ENCODE measurements at places on chromosomes 16 and 17.

DNA sequence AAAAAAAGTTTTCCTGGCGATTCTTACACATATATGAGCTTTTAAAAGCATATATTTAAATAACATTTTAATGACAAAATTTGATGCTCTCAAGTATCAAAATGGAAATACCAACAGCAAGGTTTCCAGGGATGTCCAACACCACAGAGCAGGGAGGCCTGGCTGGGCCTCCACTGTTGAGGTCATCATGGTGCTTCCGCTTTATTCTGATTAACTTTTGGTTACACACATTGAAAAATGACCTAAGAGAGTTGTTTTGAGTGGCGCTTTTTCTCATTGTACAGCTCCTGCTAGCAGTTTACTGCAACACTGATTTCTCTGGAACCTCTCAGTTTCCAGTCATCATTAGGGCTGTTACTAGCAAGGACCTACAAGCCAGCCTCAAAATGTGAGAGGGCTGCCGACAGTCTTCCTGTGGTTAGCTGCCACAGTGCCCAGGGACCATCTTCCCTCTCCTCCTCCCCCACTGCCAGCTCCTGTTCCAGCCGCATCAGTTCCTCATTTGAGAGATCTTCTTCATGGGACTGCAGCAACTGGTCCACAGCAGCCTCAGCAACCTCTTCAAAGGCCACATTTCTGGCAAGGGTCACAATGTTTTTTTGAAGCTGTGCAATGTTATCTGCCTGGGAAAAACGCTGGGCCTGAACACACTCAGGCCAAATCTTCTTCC lies 21.3 kb downstream of the DEF8 start:
- DNase-seq = no peak

DNA sequence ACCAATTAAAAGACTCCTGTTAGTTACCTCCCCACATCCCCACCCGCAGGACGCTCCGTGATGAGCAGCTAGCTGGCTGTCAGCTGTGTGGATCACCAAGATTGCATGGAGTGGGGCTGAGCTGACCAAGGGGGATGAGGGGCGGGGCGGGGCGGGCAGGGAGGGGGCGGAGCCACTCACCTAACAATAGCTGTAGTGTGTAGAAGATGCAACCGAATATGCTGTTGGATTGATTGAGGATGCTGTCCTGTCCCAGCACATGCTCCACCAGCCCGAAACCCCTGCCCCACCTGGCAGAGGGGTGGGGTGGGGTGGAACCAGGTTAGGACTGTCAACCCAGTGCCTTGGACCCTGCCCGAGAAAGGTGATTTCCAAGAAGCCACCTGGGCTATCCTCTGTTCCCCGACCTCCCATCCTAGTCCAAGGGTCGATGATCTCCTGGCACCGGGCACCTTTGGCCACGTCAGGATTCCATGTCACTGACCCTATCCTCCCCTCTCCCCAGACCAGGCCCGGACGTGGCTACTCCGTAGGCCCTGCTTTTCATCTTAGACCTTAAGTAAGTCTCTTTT lies 1.4 kb downstream of the VKORC1 start:
- DNase-seq = no peak

- DNase-seq = no peak
These were observed 28.5 kb downstream of the ARHGAP17 start for GRCh38 chr16:24986512-24987303.

- DNase-seq = no peak
These were observed 110.5 kb downstream of the SHISA6 start for GRCh38 chr17:11351479-11351878.

DNA sequence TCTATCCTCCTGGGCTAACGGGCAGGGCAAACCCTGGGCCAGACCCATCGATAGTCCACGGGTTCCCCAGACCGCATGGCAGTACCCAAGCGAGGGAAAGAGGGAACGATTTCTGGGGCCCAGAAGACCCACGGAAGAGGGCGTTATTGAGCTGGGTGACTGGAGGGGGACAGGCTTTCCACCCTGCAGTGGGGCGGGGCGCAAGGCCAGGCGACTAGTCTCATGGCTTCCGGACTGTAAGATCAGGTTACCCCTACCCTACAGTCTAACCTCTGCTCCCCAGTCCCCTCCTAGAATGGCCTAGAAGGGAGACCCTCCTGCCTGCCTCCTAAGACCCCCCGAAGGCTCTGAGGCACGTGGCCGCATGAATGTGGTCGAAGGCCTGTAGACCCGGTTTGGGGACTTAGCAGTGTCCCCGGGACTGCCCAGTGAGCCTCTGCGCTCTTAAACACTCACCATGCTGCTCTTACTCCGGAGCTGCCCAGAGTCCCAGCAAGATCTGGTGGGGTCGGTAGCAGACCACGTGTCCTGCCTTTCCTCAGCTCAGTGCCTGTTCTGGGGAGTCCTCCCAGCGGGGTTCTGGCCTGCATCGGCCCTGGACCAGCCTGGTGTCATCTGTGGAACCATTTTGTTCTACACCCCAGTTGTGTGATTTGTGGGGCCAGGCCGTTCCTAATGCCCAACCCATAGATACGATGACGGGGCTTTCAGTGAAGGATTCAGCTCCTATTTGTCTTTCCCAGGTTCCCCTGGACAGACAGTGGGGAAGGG lies 13.2 kb upstream of the AURKB start:
- no peak for DNase-seq

DNA sequence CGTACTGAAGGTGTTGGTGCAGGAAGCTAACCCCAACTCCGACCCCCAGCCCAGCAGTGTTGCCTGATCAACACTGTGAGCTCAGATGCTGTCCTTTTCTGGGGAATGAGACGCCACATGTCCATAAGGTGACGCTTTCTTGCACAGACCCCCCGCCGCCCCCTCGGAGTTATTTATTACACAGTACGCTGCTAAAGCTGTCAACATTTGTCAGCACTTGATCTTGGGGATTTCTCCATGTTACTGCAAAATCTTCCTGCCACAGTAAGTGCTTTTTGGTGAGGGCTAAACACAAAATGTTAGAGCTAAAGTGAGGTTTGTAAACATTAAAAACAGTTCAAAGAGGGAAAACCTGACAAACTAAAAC lies 15.9 kb downstream of the CMTM3 start:
- no peak for DNase-seq

DNA sequence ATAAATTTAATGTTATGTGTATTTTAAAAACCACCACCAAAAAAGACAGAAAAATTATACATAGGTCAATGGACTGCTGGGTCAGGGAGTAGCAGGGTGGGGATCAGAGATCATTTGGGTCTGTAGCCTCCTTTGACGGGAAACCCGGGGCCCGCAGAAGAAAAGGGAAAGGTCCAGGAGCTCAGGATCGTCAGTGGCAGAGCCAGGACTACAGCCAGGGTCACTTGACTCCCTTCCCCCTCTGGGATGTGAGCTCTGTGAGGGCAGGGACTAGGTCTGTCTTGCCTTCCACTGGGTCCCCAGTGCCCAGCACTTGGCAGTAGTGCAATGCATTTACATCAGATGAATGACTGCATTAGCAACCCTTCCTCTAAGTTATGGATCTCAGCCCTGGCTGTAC lies 62.1 kb downstream of the TOM1L2 start:
- DNase-seq = no peak

GRCh38 chr16:27414788-27415431 lies 12.9 kb downstream of the IL21R start:
- DNase-seq = no peak

- no peak for DNase-seq
These were observed 16.9 kb downstream of the POLR3K start for GRCh38 chr16:36336-36984.

- no peak for DNase-seq
These were observed 41.0 kb upstream of the ZNF750 start for GRCh38 chr17:82880620-82881323.

DNA sequence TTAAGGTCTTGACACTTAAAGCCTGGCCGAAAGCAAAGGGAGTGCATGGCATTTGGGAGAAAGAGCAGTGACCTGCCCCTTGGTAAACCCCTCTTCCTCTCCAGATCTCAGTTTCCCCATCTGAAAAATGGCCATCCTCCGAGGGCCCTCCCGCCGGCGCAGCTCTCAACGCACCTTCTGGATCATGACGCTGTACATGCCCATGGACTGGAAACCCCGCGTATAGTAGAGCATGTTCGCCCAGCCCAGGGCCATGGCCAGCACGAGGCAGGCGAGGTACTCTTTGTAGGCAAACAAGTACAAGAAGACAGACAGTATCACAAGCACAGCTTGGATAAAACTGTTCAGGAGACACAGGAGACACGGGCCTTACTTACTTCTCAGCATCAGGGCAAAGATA lies 33.6 kb downstream of the TRPV3 start:
- DNase-seq = no peak

GRCh38 chr17:81404558-81405165 lies 9.4 kb downstream of the BAHCC1 start:
- DNase-seq = no peak

GRCh38 chr17:731644-732066 lies 741 bp upstream of the TLCD3A start:
- DNase-seq = no peak

DNA sequence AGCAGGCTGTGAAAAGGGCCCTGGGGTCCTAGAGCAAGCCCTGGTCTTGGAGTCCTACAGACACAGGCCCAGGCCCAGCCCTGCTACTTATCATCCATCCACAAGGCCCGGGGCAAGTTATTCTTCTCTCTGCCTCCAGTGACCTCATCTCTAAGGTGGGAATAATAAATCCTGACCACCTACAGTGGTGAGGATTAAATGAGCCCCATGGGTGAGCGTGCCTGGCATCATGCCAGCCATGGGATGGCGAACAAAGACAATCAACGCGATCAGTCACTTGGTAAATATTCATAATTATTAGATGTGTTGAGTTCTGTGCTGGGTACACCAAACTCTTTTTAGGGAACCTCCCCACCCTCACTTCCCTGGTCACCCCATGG lies 5.5 kb downstream of the KRT15 start:
- DNase-seq = no peak

DNA sequence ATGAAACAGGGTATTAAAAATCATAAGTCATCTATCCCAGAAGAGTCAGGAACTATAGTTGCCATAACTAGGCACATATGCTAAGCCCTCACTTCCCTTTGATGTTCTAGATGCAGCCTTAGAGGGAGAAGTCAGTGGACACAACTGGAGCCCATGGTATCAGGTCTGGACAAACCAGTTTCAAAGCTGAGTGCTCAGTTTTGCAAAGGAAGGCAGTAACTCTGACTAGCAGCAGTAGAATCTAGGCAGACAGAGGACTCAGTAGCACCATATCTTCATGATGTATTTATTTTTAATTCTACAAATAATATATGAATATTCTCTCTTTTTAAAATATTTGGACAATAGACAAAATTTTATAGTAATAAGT lies 11.7 kb upstream of the FAM20A start:
- no peak for DNase-seq

GRCh38 chr17:82892899-82893565 lies 53.2 kb upstream of the ZNF750 start:
- DNase-seq = no peak

DNA sequence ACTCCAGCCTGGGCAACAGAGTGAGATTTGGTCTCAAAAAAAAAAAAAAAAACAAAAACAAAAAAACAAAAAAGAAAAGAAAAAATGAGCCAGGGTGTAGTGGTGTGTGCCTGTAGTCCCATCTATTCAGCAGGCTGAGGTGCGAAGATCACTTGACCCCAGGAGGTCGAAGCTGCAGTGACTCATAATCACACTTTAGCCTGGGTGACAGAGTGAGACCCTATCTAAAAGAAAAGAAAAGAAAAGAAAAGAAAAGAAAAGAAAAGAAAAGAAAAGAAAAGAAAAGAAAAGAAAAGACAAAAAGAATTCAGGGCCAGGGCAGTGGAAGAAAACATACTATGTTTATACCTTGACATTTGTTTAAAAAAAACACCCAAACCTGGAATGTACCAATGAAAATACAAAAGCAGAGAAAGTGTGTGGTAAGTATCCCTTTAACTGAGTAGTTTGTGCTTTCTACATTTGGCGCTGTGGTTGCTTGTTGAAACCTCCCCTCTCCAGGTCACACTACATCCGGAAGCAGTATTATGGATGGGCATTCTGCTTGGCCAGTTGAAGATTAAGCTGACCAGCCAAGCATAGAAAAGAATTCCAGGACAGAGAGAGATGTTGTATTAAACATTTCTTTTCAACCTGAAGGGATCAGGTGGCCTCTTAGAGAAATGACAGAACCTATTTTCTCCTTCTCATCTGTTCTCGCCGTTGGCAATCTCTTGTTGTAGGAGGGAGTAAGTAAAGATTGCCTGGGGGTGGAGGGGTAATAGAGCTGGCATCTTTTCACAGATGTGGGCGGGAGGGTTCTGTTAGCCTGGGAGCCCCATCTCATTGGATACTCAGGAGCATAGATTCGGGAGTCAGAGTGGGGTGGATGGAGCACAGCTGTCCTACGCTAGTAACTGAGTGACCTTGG lies 12.1 kb upstream of the PRKCB start:
- no peak for DNase-seq

- DNase-seq = no peak
These were observed 138.0 kb downstream of the ANKFN1 start for GRCh38 chr17:56291226-56291805.

GRCh38 chr17:1977583-1978395 lies 47.3 kb downstream of the RTN4RL1 start:
- no peak for DNase-seq

DNA sequence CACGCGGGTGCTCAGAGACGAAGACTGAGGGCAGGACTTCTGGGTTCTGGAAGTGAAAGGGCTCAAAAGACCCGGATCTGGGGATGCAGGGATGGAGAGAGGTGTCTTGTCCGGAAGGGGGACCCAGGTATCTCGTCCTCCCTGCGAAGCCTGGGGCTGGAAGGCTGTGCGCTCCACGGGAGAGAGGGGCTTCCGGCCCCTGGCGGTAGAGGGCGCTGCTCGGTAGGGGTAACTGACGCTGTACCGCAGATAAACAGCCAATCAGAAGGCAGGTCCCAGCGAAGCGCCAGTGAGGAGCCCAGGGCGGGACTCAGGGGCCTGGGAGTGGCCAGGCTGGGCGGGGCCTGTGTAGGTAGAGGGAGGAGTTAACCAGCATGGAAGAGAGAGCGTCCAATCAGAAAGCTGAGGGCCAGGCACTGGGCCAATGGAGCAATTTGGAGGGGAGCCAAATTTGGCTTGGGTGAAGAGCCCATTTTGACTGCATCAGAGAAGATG lies 804 bp downstream of the TGFB1I1 start:
- DNase-seq = no peak

DNA sequence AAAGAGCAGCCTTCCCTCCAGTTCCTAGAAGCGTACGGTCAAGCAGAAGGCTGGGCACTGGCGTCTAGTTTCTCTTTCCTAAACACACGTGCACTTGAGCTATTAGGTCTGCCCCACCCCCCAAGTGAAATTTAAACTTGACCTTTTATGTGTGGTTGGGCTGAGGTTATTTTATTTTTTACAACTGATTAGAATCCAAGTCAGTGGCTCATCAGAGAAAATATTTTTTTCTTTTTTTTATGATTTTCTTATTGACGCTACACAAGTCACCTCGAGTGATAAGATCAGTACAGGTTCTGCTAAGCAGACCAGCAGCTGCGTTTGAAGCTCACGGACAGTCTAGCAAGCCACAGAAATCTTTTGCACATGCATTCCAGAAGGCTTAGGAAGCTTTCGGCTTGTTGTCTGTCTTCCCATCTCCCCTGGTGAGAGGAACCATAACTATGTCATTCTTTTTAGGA lies 95.1 kb downstream of the ZFHX3 start:
- no peak for DNase-seq

Data from GM19239 (cell line).